Dorsolateral prefrontal cortex (tissue), 122 donors: ENCODE measurements at places on chromosomes 7 and 10.

GRCh38 chr7:2209961-2210323 lies 22.8 kb downstream of the MAD1L1 start:
- no peak for DNase-seq

GRCh38 chr7:3074459-3074821 lies 30.8 kb upstream of the CARD11 start:
- no peak for DNase-seq

DNA sequence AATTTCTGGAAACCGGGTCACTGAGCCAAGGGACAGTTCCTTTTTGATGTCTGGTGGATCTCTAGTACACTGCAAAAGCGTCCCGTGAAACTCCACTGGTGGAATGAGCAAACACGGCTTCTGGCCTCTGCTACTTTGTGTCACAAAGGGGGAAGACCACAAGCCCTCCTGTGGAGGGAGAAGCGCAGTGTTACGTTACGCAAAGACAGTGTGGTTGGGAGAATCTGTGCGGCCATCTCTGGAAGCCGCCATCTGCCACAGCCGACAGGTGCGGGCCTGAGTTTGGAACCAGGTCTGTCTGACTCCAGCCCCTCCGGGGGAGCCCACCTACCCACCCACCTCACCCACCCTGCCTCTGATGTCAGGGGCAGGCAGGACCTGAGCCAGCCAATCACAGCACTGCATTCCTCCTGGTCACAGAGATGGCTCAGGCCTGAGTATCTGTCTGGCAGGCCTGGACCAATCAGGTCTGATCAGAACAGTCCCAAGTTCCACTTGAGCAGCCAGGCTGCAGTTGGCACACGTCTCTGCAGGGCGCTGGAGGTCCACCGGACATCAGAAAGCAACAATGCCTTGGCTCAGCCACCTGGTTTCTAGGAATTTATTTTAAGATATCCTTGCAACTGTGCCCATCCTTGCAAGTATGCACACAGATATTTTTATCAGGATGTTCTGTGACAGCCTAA lies 3.0 kb upstream of the CYP2W1 start:
- no peak for DNase-seq

DNA sequence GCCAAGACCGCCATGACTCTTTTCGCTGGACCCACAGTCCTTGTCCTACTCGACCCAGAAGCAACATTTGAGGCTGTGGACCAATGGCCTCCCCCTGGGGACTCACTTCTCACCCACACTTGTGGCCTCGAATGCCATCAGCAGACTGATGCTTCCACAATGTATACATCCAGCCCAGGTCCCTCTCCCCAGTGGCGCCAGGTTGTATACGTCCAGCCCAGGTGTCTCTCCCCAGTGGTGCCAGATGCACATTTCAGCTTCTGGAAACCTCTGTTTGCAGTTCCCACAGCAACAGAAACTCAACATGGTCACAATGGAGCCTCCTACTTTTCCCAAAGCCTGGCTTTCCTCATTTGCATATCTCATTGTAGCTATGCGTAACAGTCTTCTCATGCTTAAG lies 210.5 kb upstream of the RNF32 start:
- no peak for DNase-seq

DNA sequence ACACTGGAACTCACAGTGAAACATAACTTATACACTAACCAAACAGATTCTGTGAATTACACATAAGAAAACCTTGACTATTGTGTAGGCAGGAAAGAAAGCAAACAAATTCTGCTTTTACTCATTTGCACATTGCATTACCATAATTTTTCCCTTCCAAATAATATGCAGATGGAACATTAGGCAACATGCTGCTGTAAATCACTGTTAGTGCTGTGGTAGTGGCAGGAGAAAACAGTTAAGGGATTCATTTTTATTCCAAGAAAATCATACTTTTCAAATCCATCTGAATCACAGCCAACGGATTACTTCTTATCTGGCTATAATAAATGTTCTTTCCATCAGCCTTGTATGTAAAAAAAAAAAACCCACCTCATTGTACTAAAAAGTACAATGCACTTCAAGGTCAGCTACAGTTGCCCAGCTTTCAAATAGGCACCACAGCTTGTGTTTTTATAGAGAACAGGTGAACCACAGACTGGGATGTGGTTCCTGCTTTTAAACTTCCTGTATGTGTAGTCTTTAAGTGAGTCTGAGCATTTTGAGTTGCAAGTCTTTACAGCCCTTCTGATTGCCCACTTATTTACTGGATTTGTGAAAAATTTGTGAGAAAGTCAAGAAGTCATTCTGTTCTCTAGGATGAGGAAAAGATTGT lies 590.0 kb upstream of the SEMA3D start:
- DNase-seq: no peak

GRCh38 chr7:148939128-148939755 lies 55.2 kb upstream of the EZH2 start:
- DNase-seq: no peak
